Caki2 (cell line): ENCODE measurements at places on chromosomes 7 and 10.

DNA sequence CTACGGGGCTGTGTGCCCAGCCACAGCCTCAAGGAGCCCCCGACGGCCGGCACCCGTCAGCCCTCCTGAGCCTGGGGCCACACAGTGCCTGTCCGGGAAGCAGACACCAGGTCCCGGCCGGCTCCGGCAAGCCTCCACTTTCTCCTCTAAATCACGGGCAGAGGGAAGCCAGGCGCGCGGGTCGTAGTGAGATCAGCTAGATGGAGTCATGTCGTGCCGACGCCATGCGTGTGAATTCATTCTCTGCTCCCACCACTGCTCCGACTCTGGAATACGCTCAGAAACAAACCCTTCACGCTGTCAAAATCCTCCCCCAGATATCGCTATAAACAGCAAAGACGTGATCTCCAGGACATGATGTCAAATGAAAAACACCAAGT, 93.7 kb upstream of the DNAAF5 start:
- no peak for DNase-seq

DNA sequence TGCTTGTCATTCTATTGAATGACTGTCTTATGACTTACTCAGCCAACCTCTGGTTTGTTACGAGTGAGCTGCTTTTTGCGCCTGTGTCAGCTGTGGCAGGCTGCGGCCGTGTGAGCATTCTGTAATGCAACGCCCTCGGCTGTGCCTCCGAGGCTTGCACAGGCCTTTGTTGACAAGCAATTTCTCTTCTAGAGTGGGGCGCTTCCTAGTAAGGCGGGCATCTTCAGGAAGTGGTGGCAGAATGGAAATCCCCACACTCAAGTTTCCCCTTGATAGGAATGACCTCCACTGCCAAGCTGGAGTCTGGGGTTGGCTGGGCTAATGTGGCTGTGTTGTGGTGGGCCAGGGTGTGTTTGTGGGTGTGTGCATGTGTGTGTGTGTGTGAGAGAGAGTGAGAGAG, 20.2 kb upstream of the TMEM178B start:
- DNase-seq, result peak; percentile 78

DNA sequence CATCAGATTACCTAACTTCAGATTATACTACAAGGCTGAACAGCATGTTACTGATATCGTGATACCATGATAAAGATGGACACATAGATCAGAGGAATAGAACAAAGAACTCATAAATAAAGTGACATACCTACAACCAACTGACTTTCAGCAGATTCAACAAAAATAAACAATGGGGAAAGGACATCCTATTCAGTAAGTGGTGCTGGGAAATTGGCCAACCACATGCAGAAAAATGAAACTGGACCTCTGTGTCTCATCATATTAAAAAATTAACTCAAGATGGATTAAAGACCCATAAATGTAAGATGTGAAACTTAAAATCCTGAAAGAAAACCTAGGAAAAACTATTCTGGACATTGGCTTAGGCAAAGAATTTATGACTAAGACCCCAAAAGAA, 158.6 kb downstream of the ZEB1 start:
- DNase-seq, result no peak

GRCh38 chr7:27520815-27521790, 141.6 kb downstream of the HIBADH start:
- no peak for DNase-seq

GRCh38 chr7:77697535-77697831, 1.2 kb downstream of the RSBN1L start:
- DNase-seq, result no peak

- DNase-seq, result no peak
These were observed 25.0 kb downstream of the PPP1R3C start for GRCh38 chr10:91607646-91608403.

GRCh38 chr10:112246-112645, 23.0 kb upstream of the ZMYND11 start:
- DNase-seq, result peak; percentile 56

DNA sequence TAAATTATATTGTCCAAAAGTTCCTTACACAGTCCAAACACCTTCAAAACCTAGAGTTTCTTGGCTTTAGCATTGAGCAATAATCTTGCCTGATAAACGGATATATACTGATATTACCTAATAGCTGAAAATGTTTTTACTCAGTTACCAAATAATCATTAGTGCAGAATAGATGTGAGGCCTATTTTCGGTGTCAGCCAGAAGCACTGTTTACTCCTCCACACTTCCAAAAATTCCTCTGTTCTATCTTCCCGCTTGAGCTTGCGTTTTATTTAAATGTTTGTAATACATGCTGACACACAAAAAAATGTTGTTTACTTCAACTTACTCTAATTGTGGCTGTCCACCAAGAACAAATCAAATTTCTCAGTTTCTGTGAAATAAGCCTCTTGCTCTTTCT, 606.2 kb upstream of the TEX47 start:
- no peak for DNase-seq

DNA sequence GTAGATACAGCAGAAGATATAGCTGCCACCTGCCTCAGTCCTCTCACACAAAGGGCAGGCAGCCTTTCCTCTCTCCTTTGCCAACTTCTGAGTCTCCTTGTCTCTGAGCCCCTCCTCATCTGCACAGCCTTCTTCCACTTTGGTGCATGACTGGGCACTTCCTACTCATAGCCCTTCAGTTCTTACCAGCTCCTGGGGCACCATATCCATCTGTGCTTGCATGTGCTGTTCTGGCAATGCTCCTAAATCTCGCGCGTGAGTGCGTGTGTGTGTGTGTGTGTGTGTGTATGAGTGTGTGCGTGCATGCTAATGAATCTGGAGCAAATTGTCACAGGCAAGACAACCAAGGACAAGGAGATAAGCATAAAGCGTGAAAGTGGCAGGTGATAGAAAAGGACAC, 1271.6 kb upstream of the SORCS1 start:
- no peak for DNase-seq

GRCh38 chr10:111548084-111548726, 471.4 kb downstream of the ADRA2A start:
- no peak for DNase-seq

- DNase-seq, result no peak
These were observed 66.1 kb downstream of the CALML3 start for GRCh38 chr10:5590816-5591215.

GRCh38 chr7:131781-132482, 60.4 kb upstream of the FAM20C start:
- no peak for DNase-seq

GRCh38 chr10:24622781-24623301, 100.8 kb downstream of the ARHGAP21 start:
- DNase-seq, result no peak

DNA sequence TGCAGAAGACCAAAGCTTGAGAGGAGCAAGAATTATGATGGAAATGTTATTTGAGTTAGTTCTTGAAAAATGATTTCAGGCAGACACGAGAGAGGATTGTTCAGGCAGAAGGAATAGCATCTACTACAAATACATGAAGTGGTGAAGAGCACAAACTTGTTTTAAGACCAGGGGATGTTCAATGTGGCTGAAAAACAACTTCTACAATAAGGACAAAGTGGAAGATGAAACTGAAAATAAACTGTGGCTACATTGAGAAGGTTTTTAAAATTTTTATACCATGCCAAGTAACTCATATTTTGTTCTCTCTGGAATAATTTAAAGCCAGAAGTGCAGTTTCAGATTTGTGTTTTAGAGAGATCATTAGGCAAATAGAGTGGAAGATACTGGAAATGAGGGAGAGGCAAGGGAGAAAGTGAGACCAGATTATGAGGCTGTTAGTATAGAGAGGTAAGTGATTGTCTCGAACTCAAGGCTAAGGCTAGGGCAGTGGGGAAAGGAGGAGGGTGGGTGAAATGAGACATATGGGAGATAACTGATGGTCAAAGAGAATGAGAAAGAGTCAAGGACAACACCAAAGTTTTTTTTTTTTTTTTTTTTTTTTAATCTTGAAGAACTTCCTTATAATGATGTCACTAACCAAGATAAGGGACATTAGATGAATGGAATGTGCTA, 115.4 kb downstream of the MDFIC start:
- DNase-seq, result peak; percentile 19

DNA sequence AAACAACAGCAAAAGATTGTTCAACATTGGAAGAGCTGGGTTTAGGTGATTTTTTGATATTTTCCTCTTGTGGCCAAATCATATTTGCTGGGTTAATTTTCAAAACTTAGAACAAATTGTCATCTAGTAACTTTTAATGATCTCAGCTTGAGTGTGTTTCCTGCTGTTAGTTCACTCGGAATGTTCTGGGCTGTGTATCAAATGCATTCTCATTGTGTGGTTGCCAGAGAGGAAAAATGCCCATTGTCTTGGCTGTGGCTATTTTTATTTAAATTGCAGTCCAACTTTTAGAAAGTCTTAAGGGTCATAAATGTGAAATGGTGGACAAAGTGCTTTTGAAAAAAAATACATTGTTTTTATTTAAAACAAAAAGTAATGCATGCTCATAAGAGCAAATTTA, 542.0 kb downstream of the TNS3 start:
- DNase-seq, result no peak

DNA sequence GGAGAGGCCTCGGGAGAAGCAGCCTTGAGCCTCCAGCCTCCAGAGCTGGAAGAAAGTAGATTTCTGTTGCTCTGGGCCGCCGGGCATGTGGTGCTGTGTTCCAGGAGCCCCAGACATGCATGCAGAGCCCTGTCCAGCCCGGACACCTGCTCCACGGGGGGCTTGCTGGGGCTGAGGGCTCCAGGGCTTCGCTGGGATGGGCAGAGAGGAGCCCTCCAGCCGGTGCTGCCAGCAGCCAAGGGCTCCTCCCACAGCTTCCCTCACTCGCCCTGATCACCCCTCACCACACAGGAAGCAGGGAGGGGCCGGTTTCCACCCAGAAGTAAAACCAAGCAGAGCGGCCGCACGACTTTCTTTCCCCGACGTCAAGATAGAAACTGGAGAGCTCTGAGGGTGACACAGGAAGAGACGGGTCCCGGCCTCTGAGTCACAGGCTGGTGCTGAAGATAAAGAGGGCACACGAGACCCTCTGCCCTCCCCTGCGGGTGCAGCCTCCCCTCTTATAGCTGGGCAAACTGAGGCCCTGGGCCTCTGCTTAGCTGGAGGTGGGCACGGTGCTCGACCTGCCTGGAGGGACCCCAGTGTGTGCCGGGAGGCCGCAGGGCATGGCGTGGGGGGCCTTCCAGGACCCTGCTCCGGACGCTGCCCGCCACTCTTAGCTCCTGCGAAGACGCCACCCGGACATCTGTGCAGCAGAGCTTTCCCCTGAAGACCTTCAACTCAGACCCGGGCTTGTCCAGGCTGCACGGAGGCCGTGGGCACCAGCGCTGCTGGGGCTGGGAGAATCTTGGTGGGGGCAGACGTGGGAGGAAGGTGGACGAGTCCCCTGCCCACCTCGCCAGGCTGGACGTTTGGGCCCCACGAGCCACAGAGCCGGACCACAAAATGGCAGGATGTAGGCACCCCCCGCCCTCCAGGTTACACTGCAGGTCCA, 31.1 kb downstream of the ADAP1 start:
- DNase-seq, result no peak
